ENCODE measurements at places on chromosomes 4 and X.

DNA sequence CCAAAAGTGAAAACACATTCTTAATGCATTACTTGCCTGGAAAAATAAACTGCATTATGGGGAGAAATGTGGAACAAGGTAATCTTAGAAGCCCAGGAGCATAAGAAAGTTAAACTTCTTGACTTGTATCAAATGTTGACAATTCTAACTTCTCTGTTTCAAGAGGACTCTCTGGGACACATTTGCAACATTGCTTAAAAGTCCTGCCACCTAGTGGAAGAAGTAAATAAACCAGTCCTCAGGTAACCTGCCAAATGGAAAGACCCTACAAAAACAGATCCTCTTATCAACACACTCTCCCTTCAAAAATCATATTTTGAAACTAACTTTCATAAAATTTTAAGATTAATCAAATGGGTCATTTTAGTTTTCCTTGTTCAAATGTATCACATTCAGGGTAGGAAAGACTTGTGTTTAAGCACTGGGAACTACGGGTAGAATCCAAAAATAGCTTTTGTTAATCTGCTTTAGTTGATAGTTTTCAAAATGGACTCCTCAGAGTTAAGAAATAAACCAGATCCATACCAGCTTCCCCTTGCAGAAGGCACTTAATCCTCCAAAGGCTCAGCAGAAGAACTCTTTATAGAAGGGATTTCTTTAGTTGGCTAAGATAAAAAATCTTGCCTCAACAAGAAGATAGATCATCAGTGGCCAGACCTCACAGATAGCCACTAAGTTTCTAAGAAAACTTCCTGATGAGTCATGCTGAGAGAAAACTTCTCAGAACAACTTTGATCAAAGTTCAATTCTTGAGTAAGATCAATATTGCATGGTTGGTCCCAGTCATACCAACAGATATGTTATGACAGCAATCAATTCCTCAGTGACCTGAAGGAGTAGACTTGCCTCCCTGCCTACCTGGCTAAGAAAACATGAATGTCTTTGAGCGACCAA lies 141.7 kb downstream of the HHIP start:
- DNase-seq, result no peak

GRCh38 chr4:177483271-177483670 lies 41.0 kb upstream of the AGA start:
- DNase-seq, result no peak

- no peak for DNase-seq
These were observed 1.9 kb upstream of the DUSP9 start for GRCh38 chrX:153645151-153645550.

- no peak for DNase-seq
These were observed 116.6 kb downstream of the SHOX start for GRCh38 chrX:747176-747575.

GRCh38 chrX:39755143-39756032 lies 342.4 kb downstream of the BCOR start:
- peak; percentile 88 for DNase-seq

GRCh38 chr4:21638171-21638725 lies 310.3 kb downstream of the KCNIP4 start:
- DNase-seq, result no peak
